Heart left ventricle (tissue), 16 donors: ENCODE measurements at places on chromosomes 4 and X. TPM values are rescaled to one million over a fixed set of nuclear protein-coding genes. Genes with fewer than 3 reads are reported as not detected.
A peak's percentile ranks its signal among the peaks of the same experiment; 100 is the strongest.

DNA sequence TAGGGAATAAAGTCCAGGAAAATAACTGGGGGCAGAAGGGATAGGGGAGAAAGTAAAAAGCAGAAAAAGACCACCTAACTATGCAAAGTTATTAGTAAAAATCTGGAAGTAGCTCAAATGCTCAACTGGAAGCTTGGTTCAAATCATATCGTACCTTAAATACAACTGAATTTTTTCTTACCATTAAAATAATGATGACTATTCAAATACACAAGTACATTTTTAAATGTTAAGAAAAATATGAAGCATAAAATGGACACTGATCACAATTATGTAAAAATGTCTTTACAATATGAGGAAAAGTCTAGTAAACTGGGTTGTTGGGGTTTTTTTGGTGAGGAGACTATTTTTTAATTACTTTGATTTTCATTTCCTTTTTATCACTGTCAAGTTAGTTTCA is 3.1 kb downstream of the BRWD3 start:
- no peak for DNase-seq

DMP1 gene
- total RNA-seq = not detected

CT45A8 gene
- not detected for total RNA-seq

GRCh38 chrX:2707334-2707760 is 16.3 kb downstream of the CD99 start:
- DNase-seq = peak; percentile 53

GRCh38 chr4:165402375-165402774 is 23.6 kb downstream of the CPE start:
- DNase-seq = no peak

GRCh38 chrX:116436358-116436816 is at the start of gene SLC6A14:
Gene SLC6A14 (plus strand): TSS chrX:116436606. CDS start chrX:116436710, 104 bp downstream.
- DNase-seq = no peak

DNA sequence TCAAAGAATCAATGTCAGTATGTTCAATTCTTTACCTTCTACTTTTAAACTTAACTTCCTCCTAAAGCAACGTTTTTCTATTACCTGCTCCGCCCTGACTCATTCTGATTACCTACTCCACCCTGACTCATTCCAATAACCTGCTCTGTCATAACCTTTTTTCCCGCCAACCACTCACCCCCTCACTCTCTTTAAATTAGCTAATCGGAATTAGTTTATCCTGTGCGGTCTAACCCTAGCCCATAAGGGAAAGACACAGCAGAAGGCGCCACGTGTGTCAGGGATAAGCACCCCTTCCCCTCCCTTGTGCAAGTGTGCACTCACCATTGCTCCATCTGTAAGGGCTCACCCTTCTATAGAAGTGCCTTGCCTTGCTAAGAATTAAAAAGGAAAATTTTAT is 64.4 kb downstream of the EIF4E start:
- no peak for DNase-seq

DNA sequence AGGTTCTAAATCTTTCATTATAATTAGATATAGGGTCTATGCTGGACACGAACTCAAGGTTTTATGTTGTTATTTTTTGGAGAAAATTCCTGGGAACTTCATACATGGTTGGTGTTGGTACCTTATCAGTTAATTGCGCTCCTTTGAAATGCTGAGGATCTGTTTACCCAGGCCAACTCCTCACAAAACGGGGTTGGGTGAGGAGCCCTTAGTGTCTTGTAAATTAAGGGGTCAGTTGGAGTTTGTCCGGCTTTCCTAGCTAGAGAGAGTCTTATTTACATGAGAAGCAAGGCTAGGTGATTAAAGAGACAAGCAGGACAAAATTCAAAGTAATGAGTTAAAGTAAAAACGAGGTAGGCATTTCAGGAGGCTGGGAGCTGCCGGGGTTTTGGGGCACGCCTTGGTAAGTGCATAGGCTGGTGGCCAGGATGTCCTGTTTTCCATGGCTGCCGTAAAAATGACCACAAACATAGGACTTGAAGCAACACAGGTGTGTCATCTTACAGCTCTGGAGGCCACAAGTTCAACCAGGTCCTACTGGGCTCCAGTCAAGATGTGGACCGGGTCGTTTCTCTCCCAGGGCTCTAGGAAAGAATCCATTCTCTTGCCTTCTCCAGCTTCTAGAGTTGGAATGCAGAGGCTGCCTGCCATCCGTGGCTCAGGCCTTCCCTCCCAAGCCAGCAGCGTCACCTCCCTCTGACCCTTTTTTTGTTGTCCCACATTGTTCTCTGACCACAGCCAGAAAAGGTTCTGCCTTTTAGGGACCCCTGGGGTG is 19.8 kb downstream of the PSAPL1 start:
- DNase-seq = no peak

HPSE gene
- 3.5 TPM for total RNA-seq

- DNase-seq = peak; percentile 38
Measured at GRCh38 chr4:150581641-150582051, 305 bp upstream of the MAB21L2 start.

KLHL34 gene
- total RNA-seq = 10.1 TPM
